ENCODE measurements at places on chromosomes 5 and 9.
A peak's percentile ranks its signal among the peaks of the same experiment; 100 is the strongest.

DNA sequence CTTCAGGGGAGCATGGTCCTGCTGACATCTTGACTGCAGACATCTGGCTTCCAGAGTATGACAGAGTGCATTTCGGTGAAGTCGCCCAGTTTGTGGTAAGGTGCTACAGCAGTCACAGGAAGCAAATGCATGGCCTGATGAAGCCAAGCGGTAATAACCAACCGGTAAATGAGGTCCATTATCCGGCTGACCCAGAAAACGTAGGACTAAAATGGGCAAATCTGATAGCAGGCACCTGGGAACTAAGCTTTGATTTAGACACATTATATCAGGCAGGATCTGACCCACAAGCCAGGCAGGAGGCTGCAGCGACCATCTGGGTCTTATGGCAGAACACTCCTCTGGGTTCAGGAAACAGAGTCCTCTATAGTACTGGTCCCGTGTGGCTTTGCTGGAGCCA lies 454.6 kb downstream of the GADD45G start:
- DNase-seq = no peak

DNA sequence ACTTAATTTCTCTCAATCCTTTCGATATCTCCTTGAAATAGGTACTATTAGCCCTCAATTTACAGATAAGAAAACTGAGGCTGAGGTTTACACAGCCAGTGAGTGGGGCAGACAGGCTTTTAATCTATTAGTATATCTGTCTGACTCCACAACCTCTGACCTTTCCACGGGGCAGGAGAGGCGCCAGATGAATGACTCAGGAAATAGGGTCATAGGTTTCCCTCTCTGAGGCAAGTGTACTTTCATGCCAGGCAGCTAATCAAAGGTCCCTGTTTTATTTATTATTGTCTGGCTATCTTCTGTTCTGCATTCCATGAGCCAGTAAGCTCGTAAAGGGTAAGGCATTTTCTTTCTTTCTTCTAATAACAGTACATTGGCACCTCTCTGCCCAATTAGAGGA lies 79.6 kb upstream of the KLF4 start:
- no peak for DNase-seq

DNA sequence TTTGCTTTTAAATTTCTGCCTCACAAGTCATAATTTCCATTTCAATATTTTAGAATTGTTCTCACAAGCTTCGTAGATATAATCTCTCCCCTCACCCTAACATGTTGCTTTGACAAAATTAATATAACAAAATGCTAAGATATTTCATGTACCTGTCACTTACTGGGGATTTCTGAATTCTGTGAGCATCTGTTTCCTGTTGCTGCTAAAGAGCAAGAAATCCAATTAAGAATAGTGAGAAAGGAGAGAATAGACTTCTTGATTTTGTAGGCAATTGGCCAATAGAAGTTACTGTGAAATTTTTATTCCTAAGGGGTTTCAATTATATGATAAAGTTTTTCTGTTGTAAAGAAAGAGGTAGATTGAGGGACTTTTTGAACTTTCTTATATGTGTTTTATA lies 796.5 kb upstream of the ARRDC3 start:
- no peak for DNase-seq

- DNase-seq = no peak
Observed at GRCh38 chr9:137725598-137725997, 106.8 kb downstream of the EHMT1 start.

GRCh38 chr9:135342206-135343130 lies 137.1 kb upstream of the PPP1R26 start:
- DNase-seq = peak; percentile 14

- DNase-seq = no peak
Observed at GRCh38 chr9:4721736-4722135, 19.3 kb downstream of the AK3 start.

GRCh38 chr9:131402738-131403492 lies 9.0 kb downstream of the PRRC2B start:
- DNase-seq = no peak

DNA sequence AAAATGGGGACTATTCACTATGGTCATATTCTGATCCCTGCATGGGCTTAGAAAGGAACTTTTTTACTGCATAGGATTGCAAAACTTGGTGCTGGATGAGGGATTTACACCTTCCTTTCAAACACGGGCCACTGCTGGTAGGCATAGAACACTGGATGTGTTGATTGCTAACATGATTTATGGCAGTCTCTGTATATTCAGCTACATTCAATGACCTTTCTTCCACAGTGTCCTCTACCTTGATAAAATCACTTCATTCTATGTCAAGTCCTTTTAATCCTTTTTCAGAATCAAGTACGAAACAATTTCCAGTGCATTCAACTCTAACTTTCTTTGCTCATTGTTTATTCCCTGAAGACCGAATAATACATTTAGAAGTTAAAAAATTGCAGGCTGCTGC lies 91.9 kb upstream of the ATG10 start:
- no peak for DNase-seq

GRCh38 chr5:126046846-126047571 lies 376.2 kb upstream of the GRAMD2B start:
- no peak for DNase-seq

- no peak for DNase-seq
Observed at GRCh38 chr5:36772276-36773140, 104.1 kb upstream of the NIPBL start.

DNA sequence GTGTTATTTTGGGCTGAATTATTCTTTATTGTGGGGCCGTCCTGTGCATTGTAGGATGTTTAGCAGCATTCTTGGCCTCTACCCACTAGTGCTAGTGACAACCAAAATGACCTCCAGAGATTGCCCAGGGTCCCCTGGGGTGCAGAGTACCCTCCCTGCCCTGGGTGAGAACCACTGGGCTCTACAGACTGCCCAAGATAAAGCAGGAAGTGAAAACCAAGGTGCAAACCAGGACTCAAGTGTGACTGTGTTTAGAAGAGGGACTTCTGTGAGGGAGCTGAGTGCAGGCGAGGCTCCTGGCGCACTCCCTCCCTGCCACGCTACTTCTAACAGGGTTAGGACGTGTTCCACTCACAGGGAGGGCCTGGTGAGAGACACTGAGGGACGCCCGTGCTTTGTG lies 41.6 kb downstream of the USP20 start:
- no peak for DNase-seq

DNA sequence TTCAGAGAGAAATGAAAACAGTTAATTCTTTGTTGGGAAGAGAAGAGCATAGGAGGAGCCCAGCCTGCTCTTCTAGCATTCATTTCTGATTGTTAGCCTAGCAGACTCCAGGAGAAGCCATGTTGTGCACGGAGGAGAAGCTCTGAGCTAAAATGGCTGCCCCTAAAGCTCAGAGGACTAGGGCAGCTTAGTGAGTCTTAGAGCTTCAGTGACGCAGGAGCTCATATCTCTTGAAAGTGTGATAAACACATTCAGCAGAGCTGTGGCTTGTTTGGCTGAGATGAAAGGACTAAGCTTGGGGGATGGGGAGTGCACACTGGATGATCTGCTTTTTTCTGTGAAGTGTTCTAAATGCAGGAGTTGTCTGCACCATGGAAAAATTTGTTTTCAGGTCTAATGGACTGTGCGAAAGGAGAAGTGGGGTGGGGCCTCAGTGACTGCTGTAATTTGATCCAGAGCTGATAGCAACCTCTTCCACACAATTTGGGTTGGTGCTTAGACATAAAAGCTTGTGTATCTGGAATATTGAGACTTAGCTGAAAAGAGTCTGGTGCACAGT lies 58.5 kb downstream of the ZNF462 start:
- peak; percentile 51 for DNase-seq

GRCh38 chr9:113187929-113188595 lies 33.0 kb downstream of the FKBP15 start:
- DNase-seq = no peak

GRCh38 chr9:136418182-136419091 lies 8.0 kb downstream of the PMPCA start:
- DNase-seq = no peak

DNA sequence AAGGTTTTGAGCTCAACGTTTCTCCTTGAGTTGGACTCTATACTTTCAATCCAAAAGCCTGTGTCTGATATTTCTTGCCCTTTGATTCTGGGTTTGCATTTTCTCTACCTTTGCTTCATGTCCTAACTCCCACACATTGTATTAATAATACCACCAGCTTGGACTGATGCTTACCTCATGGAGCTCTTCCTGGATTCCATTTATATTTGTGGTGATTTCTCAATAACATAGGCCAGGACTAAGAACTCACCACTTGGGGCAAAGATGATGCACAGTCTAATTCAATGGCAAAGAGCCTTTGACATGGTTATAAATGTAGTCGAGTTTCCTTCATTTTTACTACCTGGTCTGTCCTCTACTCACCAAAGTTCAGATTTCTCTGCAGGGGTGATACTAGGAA lies 27.5 kb upstream of the EFNA5 start:
- no peak for DNase-seq

- DNase-seq = no peak
Observed at GRCh38 chr9:38018958-38019602, 49.9 kb downstream of the SHB start.

DNA sequence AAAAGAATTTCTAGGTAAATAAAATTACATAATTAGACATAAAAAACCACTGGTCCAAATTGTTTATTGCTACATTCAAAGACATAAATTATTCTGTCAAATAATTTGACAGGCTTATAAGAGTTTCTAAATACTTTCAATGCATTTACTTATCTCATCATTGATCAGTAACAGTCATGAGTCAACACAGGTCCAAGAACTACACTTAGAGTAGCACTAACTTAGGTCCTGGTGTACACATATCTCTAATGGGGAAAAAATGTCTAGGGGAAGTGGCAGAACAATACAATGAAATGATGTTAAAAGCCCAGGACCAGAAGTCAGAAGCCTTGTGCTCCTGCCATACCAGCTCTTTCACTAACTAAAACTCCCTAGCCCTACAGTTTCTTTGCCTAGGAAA lies 96.5 kb upstream of the SLCO6A1 start:
- no peak for DNase-seq

GRCh38 chr5:128984480-128984879 lies 19.2 kb downstream of the SLC27A6 start:
- no peak for DNase-seq

- no peak for DNase-seq
Observed at GRCh38 chr9:76316069-76316468, 78.2 kb downstream of the RFK start.

DNA sequence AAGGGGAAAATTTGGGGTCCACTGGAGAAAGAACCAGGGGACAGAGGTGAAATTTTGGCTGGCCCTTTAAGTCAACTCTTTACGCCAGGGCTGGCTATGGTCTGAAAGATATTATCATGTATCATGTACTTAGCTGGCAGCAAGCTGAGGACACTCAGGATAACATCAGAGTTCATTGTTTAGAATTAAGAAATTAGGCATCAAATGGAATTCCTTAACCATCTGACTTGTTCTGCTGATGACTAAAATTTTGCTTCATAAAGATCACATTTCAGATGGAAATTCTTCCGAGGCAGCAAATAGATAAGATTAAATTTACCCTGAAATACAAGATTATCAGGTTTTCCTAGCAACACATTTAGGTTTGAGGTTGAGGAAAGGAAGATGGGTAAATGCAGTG lies 269.4 kb upstream of the KLF9 start:
- DNase-seq = no peak

Data from activated naive CD4-positive, alpha-beta T cell treated with anti-CD3 and anti-CD28 coated beads, Interleukin-2, amount 10 ng/mL, durations not matched to agents 7 days and 5 days (primary cell).